ENCODE measurements at places on chromosomes 11 and 22.

GRCh38 chr11:19953909-19954308, 206.4 kb downstream of the DBX1 start:
- no peak for DNase-seq

- no peak for DNase-seq
Observed at GRCh38 chr22:18050065-18050464, 25.7 kb upstream of the MICAL3 start.

DNA sequence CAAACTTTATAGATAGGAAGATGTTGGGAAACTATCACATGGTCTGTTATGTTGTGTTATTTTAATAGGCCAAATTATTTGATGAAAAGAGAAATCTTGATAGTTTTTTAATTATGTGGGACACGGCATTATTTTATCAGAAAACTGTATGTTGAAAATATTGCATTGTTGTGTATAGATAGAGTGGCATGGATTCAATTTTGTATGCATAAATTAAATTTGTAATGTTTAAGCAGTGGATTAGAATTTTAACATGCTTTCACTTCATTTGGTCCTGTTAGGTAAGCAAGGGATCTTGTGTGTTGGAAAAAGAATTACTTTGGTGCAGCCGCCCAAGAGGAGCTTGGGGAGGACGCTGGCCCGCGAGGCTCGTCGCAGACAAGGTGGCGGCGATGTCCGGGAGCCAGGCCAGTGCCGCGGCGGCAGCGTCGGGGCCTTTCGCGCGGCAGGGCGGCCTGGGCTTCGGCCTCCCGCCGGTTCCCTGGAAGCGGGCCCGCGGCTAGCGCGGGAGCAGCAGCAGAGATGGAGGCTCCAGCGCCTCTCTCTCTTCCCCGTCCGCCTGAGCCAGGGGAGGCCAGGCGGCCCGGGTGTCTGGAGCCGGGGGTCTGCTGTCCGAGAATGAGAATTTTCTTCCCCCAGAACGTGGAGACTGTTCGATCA, 82.7 kb downstream of the GGT1 start:
- DNase-seq, result no peak

GRCh38 chr11:100151944-100152343, 535.1 kb upstream of the ARHGAP42 start:
- DNase-seq, result no peak

GRCh38 chr11:116866804-116867455, 29.5 kb upstream of the APOA1 start:
- no peak for DNase-seq

- no peak for DNase-seq
Observed at GRCh38 chr11:125625225-125625629, 264 bp downstream of the CHEK1 start.

GRCh38 chr22:16955678-16956210, 52.3 kb downstream of the GAB4 start:
- no peak for DNase-seq

DNA sequence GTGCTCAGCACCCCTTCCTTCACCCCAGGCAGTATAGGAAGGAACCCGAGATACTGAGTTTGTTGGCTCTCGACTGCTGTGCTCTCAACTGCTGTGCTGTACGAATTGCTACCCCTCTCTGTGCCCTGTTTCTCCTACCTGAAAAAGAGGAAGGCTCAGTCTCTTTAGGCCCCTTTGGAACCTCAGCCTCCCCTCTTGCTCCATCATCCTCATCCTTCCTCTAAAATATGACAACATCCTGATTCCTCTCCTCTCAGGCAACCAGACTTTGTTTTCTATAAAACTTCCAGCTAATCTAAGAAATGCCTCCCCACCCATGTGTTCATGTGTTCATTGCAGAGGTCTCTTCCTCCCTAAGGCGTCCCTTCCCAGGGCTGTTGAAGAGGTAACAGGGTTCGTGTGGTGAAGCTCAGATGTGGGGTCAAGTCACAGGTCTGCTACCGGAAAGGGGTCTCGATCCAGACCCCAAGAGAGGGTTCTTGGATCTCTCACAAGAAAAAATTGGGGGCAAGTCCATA, 35.5 kb upstream of the CD82 start:
- no peak for DNase-seq

DNA sequence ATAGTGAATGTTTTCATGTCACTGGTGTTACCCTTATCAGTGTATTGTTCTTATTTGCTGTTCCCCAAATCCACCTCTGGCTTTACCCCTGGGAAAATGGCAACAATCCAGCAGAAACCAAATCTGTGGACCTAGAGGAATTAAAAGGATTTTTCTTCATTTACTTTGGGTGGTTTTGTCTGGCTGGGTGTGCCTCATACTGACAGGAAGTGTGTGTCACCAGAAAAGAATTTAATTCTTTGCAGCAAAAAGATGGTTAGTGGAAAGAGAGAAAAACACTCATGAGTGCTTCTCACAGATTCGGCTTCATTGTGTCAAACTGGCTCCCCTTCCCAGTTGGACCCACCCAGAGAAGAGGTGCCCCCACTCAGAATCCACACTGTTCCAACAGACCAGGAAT, 38.9 kb downstream of the FZD4 start:
- DNase-seq, result no peak

GRCh38 chr22:49934160-49934890, 15.9 kb downstream of the CRELD2 start:
- DNase-seq, result no peak

All from stimulated activated CD4-positive, alpha-beta T cell treated with anti-CD3 and anti-CD28 coated beads, Interleukin-1b, Interleukin-23, amount 100 ng/mL, for 4 hours (primary cell).